ENCODE measurements at places on chromosomes 2 and 18.

GRCh38 chr18:13137670-13138419, 80.7 kb upstream of the LDLRAD4 start:
- peak; percentile 92 for DNase-seq

DNA sequence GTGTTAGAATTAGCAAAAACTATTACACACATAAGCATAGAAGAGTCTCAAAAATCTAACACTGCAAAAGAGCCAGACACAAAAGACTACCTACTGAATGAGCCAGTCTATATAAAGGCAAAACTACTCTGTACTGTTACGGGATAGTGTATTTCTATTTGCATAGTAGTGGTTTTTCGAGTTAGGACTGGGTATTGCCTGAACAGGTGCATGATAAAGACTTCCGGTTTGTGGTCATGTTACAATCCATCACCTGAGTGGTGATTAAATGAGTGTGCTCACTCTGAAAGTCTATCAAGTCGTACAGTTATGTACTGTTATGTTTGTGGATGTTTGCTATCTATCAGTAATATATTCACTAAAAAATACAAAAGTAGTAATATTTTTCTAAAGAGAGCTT, 523.3 kb upstream of the SYT4 start:
- no peak for DNase-seq

DNA sequence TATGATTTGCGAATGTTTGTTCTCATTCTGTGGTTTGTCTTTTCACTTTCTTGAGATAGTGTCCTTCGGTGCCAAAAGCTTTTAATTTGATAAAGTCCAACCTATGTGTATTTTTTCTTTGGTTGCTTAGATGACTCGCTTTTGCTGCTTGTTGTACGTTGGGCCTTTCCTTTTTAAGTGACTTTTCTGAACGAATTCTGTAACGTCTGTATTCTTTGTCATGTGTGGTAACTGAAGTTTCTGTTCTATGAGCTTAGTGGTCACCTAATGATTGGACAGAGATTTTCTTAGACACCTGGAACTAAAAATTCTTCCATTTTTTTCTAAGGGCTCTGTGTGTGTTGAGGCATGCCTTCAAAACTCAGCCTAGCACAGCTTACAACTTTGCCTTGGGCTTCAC, 19.6 kb upstream of the PROKR1 start:
- DNase-seq: no peak

- peak; percentile 14 for DNase-seq
Measured at GRCh38 chr18:49178736-49179135, 228.0 kb upstream of the SMAD7 start.

DNA sequence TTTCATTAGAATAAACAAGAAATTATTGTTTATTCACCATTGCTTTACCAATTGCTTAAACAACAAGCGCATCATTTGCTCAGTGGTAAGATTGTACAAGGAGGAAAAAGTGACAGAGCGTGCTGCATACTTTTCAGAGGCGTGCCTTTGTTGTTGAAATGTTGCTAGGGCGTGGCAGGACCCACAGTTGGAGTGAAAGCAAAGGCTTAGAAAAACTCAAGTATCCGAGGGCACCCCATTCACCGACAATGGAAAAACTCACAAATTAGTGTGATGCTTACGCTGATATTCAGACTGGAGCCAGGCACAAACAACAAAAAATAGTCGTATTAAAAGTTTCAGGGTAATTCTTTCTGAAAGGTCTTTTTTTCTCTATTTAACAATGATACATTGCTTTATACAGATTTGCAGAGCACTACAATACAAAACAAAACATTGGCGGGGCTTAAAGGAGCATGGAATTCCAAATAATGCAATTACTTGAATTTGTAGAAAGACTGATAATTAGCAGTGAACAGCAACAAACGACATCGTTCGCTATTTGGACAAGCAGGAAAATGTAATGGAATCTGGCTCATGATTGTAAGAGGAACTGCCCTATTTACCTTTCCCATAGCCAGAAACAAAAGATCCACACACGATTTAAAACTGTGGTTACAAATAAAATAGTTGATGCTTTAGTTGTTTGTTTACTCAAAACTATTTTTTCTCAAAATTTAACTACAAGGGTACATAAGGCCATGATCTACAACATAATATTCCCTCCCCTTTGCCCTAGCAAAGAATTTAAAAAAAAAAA, 37.8 kb upstream of the RTTN start:
- no peak for DNase-seq

DNA sequence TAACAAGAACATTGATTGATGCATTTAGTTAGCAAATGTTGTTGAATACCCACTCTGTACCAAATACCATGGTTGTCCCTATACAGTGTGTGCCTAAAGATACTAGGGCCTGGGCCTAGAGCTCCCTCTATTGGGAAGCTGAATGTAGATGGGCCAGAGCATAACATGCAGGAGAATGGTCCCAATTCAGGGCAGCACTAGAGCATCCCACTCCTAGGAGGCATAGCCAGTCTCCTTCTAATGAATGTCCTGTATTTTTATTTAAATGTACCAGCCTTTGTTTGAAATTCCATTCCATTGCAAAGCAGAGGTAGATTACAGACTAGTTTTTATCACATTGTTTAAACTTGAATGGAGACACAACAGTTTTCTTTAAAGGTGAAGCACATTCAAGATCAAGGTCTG, 90.6 kb downstream of the FEZ2 start:
- DNase-seq: peak; percentile 45

DNA sequence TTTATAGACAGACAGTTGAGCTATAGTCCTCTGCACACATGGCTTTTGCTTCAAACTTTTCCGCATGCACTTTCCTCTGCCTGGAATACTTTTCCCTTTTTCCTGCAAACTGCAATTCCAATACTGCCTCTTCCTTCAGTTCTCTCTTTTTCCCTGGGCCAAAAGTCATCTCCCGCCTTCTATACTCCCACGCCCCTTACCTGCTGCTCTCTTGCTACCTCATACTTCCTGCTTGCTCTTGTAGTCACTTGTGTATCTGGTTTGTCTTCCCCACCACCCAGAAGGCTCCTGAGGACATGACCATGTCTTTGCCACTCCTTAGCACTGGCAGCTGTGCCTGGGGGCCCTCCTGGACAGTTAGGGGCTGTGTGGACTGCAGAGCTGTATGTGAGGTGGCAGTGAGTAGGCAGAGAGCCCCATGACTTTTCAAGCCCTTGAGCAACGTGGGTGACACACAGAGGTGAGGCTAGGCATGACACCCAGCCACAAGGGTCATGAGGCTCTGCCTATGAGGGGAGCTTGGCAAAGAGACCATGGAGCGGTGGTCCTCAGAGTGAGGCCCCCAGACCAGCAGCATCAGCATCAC, 23.2 kb downstream of the SPEG start:
- DNase-seq: no peak

GRCh38 chr2:44397447-44398175, 35.9 kb downstream of the CAMKMT start:
- DNase-seq: no peak

DNA sequence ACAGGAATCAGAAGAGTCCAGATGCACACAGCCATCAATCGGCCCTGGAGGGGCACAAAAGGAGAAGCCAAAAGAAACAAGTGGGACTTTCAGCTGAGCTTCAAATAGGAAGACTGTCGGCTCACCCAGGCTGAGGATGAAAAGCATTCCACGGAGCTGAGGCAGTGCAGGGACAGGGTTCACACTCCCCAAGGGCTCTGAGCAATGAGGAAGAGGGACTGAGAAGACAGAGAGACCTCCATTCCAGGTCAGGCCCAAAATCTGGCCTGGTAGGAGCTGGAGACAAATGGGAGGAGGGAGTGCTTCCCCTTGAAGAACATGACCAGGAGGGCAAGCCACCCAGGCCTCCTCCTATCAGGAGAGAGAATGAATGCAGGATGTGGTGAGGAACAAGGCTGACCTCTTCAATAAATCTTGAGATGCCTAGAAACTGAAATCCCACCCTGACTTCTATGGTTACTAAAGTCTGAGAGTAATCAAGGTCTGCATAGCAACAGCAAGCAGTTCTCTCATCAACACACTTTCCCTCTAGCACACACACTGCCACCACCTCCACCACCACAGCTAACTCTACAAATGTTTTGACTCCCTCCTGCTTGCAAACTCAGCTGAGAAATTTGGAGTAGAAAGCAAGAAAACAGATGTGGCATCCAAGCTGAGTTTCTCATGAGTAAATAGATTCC, 434.4 kb downstream of the TNS1 start:
- DNase-seq: no peak

DNA sequence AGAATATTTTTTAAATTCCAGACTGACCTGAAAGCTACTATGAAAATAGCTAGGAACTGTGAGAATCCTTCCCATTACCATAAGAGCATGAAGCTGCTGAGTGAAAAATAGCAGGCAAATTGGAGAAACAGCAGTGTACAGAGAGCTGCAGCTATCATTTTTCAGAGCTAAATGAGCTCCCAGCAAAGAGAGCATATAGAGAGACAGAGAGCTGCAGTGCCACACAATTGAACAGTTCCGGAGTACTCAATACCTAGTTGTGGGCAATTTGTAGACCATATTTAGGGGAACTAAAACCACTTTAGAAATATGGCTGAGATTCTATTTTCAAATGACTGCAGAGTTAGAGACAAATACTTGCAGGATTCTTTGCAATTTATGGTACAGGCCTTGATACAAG, 645.3 kb downstream of the STK39 start:
- DNase-seq: no peak

- no peak for DNase-seq
Measured at GRCh38 chr2:70191244-70191735, 471 bp upstream of the C2orf42 start.

- DNase-seq: no peak
Measured at GRCh38 chr2:86610871-86611270, 12.8 kb downstream of the RNF103 start.

DNA sequence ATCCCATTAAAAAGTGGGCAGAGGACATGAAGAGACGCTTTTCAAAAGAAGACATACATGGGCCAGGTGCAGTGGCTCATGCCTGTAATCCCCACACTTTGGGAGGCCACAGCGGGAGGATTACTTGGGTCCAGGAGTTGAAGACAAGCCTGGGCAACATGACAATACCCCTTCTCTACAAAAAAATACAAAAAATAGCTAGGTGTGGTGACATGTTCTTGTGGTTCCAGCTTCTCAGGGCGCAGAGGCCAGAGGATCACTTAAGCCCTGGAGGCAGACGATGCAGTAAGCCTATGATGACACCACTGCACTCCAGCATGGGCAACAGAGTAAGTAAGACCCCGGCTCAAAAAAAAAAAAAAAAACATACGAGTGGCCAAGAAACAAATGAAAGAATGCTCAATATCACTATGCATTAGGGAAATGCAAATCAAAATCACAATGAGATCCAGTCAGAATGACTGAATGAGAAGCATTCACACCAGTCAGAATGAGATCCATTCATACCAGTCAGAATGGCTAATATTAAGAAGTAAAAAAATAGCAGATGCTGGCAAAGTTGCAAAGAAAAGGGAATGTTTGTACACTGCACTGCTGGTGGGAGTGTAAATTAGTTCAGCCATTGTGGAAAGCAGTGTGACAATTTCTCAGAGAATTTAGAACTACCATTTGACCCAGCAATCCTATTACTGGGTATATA, 550.2 kb upstream of the SLC39A10 start:
- no peak for DNase-seq

GRCh38 chr2:236767941-236768340, 198.3 kb downstream of the ACKR3 start:
- DNase-seq: no peak

GRCh38 chr2:128357506-128358370, 39.1 kb upstream of the HS6ST1 start:
- DNase-seq: no peak

- no peak for DNase-seq
Measured at GRCh38 chr2:40451918-40452605, at the start of gene SLC8A1. TSS of gene SLC8A1 (minus strand) at chr2:40452090.

DNA sequence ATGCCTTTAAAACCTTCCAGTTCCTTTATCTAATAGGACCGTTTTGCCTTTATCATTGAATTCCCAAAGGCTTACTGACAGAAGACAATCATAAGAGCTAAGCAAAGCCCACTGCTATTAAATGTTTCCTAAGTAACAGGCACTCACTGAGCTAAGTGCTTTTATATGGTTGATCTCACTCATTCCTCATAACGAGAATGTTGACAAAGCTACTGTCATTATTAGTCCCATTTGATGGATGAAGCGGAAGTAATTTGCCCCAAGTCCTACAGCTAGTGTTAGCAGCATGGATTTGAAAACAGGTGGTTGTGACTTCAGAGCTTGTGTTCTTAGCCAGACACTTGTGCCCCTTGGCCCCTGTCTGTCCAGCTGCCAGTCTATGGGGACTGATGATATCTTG, 134.8 kb upstream of the SERPINE2 start:
- no peak for DNase-seq

GRCh38 chr2:228771315-228771714, 499.8 kb downstream of the PID1 start:
- DNase-seq: no peak

DNA sequence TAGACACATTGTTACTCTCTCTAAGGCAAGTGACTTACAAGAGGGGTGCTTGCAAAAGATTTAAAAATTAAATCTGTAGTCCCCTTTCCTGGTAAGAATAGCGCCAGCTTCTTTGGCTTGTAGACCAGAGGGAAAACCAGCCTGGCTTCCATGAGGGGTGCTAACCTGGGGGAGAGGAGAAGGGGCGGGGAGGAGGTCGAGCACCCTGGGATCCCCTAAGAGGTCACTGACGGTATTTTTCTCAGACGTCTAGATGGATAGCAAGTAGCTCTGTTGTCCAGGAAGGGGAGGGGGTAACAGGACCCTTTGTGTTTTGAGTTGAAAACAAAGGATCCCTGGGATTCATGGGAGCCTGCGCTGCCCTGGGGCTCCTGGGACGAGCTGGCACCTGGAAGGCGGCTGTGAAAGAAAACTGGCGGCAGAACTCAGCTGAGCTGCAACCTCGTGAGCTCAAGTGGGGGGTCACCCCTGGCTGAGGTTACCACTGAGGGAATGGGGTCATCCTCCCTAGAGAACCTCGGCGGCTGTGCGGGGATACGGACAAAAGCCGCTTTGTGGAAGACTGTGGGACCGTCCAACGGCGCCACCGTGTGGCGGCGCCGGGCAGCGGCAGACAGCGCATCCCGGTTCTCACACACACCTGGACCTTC, 37.8 kb upstream of the MRPL19 start:
- peak; percentile 35 for DNase-seq

DNA sequence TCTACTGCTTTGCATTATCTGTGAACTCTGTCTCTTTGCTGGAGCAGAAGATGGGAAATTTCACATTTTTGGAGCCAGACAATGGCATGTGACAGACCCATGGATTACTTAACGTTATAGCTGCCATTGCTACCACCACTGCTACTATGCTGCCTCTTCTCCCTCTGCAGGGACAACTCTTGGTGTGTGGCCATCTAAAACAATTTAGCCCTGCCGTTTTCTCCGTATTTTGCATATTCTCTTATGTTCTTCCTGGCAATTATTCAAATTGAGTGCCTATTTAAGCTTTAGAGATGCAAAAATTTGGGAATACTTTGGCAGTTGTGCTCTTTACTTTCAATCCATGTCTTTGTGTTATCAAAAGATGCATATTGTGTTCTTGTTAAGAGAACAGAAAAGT, 386.8 kb downstream of the XIRP2 start:
- DNase-seq: no peak

- DNase-seq: no peak
Measured at GRCh38 chr2:11004199-11004598, 92.5 kb downstream of the KCNF1 start.

Measured in CD4-positive, alpha-beta T cell treated with Interleukin-17A for 1 hour (primary cell).